ENCODE measurements at places on chromosomes 1 and 21.

GRCh38 chr1:229217716-229218115 is 53.2 kb upstream of the RAB4A start:
- no peak for DNase-seq

DNA sequence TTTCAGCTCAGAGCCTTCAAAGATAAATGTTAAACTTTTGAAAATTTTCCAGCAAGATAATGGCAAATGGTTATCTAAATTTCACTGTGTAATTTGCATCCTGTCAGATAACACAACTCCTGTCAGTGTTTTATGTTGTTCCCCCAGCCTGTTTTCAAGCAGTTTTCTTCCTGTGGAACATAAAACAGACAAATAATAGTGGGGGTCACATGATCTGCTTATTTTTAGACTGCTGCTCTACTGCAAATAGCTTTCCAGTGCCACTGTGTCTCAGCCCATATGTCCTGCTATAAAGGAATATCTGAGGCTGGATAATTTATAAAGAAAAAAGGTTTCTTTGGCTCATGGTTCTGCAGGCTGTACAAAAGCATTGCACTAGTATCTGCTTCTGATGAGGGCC is 32.2 kb downstream of the FMO3 start:
- no peak for DNase-seq

DNA sequence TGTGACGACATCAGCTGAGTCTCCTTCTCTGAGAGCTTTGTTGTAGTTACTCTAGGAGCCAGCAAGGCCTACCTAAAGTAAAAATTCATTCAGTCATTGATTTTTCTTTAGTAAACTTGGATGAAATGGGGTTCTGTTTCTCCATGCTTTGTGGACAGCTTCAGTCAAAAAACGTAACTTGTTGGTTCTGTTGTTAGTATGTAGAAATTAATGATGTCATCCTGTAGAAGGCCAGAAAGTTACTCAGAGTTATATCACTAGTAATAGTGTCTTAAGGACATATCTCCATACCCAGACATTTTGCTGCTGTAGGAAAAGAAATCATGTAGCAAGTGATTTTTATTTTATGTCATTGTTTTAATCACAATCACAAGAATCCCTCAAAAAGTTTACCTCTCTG is 43.0 kb downstream of the KDM1A start:
- no peak for DNase-seq

- no peak for DNase-seq
Observed at GRCh38 chr1:108140177-108140576, 60.0 kb downstream of the SLC25A24 start.

- no peak for DNase-seq
Observed at GRCh38 chr1:233704898-233705723, 91.2 kb downstream of the KCNK1 start.

DNA sequence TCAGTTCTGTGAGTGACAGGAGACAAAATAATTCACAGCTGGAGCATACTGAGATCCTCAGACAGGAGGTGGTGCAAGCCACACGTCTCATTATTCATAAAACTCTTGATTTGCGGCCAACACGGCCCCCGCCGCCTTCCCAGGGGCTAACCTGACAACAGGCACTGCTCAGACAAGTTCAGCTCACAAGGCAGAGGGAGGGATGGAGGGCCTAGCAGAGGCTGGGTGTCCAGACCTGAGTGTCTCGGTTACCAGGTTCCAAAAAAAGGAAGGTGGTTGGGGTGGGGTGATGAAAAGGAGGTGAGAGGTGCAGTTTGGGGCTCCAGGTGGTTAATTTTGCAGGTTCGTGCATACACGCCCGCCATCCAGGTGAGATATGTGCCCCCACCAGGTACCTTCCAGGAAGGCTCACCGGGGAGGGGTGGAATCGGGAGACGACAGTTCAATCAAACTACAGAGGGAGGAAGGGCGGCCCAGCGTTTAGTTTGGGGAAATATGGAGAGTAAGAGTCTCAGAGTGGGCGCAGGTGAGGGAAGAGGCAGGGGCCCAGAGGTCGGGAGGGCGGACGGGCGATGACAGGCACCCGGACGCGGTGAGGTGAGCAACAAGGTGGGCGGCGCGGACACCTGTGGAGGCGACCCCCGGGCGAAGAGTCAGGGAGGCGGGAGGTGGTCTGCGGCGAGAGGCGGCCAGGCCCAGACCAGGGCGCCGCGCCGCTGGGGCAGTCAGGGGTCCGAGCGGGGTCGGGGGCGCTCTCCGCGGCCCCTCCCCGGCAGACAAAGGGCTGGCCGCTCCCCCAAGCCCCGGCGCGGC is 629 bp downstream of the CTNNBIP1 start:
- DNase-seq = peak; percentile 40

DNA sequence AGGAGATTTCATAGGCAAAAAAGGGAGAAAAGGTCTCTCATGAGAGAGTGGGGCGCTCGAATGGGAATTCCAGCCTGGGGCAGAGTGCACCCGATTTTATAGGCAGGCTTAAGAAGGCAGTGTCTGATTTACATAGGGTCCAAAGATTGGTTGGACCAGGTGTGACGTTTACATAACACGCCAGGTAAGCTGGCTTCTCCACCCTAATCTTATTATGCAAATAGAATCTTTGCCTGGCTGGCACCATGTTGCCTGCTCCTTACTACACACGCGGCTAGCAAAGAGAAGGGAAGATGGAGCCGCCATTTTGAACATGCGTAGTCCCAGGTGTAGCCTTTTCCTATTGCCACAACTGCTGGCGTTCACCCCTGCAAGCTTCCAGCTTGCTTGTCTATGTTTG is 103.7 kb downstream of the SLC16A1 start:
- DNase-seq = no peak

- peak; percentile 66 for DNase-seq
Observed at GRCh38 chr1:225700164-225700821, 47.4 kb upstream of the ENAH start.

- DNase-seq = no peak
Observed at GRCh38 chr1:168933141-168933805, 173.2 kb upstream of the ATP1B1 start.

- DNase-seq = no peak
Observed at GRCh38 chr21:29224006-29224405, 74.7 kb upstream of the BACH1 start.

- no peak for DNase-seq
Observed at GRCh38 chr1:4506591-4506990, 147.8 kb upstream of the AJAP1 start.

DNA sequence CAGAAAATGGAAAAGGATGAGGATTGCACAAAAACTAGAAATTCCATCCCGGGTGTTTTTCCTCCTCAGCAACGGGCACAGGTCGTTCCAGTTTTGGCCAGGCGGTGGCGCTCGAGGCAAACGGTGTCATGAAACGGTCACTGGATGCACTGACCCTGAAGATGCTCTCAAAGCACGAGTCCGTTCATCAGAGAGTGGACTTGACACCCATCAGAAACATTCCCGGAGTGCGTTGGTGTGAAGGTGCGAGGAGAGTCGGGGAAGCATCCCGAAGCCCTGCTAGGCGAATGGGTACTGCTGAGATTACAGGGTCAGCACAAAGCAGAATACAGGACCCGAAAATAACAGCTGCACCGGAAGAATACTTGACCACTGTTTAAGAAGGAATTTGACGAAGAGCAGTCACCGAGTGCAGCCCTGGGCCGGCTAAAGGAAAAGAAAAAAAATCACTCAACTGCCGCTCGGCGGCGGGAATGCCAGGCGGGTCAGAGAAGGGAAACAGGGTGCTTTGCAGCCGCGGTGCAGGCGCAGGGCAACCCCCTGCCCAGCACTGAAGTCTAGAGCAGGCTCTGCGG is 71.7 kb upstream of the ETS2 start:
- peak; percentile 94 for DNase-seq

- no peak for DNase-seq
Observed at GRCh38 chr21:35050348-35051286, 1.5 kb upstream of the RUNX1 start.

DNA sequence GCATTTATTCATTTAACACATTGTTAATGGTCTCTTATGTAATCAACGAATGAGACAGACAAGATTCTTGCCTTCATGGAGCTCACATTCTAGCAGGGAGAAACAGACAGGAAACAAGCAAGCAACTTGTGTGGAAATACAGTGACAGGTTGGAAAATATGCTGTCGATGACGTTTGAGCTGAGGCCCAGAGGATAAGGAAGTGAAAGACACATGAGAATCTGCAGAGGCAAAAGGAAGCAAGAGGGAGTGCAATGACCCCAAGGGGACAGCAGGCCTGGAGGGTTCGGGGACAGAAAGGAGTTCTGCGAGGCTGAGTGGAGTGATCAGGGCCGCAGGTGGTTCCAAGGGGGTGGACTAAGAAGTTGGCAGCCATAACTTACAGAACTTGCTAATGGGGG is 60.6 kb upstream of the AKT3 start:
- DNase-seq = no peak

DNA sequence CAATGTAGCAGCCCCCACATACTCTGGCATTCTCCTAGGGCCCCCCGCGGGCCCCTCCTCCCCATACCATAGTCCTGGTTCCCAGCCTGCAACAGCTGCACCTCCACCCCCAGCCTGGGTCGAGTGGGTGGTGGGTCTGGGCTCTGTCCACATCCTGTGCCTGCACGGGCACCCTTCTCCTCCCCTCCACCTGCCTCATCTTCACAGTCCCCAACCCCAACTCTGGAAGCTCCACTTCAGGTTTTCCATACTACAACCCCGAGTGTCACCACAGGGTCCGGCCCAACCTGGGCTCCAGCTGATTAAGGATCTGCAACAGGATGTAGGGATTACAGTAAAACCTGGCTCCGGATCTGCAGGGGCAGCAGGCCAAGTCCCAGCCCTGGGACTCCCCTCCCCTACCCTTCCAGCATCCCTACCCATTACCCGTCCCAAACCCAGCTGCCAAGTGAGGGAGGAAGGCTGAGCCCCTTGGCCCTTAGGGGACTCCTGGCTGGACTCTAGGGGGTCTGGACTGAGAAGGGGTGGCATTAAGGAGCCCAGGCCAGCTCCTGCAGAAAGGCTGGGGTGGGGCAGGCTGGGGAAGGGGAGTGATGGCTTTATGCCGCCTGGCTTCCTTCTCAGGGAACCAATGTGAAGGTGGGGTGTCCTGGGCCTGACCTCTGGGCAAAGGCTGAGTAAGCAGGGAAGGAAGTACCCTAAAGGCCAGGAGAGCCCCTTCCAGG is 116.8 kb downstream of the CASZ1 start:
- no peak for DNase-seq

- no peak for DNase-seq
Observed at GRCh38 chr1:39378377-39378776, 113.1 kb upstream of the BMP8A start.

GRCh38 chr21:38999161-38999560 is 184.1 kb downstream of the PSMG1 start:
- no peak for DNase-seq

DNA sequence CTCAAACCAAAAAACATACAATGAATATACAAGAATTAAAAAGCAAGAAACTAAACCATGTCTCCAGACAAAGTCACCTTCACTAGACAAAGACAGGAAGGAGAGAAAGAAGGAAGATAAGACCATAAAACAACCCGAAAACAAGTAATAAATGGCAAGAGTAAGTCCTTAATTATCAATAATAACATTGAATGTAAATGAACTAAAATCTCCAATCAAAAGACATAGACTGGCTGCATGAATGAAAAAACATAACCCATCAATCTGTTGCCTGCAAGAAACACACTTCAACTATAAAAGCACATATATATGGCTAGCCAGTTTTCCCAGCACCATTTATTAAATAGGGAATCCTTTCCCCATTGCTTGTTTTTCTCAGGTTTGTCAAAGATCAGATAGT is 100.8 kb upstream of the SAMSN1 start:
- DNase-seq = no peak

DNA sequence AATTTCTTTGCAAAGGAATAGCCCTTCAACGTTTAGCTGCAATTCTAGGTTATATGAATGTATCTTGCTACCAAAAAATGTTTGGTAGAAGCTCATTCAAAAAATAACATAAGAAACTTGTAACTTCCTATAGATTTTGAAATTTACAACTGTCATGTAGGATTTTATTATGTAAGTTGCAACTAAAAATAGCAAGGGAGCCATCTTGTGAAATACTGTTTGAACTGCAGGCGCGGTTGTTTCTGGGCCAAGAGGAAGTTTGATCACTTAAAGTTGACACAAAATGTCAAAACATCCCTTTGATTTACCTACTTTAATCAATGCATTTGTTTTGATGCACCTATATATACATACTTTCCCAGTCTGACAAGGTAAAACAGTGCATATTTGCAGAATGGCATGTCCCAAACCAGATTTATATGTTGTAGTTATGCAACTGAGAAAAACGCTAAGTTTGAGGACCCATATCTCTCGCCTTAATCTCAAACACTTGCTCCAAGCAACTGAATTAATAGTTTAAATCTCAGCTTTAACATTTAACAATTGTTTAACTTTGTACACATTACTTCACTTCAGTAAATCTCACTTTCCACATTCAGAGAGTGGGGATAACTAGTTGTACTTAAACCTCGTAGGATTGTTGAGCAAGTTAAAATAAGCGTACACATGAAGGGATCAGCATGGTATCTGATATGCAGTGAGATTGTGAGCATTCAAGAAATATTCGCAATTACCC is 63.9 kb downstream of the KCNK2 start:
- no peak for DNase-seq

DNA sequence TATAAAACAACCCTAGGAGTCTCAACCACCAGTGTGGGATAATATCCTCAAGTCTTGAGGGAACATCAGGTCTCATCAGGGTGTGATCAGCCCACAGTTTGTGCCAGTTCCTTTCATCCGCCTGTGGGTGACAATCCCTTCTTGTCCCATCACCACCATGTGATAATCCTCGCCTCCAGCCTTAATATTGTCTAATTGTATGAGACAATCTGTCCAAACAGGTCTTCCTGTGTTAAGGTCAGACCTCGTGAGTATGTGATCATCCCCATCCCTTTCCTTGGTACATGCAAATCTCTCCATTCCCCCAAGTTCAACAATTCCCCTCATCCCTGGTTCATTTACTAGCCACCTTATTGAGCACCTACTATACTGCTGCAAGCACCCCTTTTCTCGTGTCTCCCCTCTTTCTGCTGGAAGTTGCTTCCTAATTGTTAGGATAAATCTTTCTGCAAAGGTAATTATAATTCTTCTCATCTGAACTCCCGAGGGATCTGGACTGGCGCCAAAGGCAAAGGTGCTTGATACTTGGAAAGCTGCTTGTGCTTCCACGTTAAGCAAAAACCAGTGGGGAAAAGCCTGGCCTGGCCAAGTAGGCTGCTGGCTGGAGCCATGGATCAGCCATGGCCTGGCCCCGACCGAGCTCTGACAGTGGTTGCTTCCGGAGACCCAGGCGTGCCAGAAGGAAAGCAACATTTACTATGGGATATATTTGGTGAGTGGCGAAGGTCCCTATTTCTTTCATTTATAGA is 92.5 kb downstream of the RNF220 start:
- DNase-seq = no peak

DNA sequence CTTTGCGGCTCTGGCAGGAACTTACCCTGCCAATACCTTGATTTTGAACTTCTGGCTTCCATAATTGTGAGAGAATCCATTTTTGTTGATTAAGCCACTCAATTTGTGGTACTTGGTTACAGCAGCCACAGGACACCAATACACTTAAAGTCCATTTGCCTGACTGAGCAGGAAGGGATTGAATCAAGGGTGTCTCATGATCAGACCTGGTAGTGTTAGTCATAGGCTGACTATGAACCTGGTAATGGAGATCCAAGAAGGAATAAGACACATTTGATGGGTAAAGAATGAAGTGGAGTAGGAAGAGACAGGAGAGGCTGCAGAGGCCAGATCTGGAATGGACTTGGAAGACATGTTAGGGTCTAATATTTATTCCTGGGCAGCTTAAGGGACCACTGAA is 31.2 kb upstream of the MAP1LC3C start:
- no peak for DNase-seq

- no peak for DNase-seq
Observed at GRCh38 chr21:45430521-45431501, 25.8 kb downstream of the COL18A1 start.

Measured in tibial artery (tissue), 4 donors.